Activated CD4-positive, alpha-beta T cell treated with anti-CD3 and anti-CD28 coated beads, Interleukin-2, Interleukin-6, amounts not matched to agents 100 ng/mL and 50 ng/mL, durations not matched to agents 16 hours and 8 hours (primary cell): ENCODE measurements at places on chromosomes 7 and 10.

- DNase-seq = no peak
Observed at GRCh38 chr10:79947787-79948424, 999 bp downstream of the SFTPD start.

GRCh38 chr10:21972584-21972983 is 30.9 kb downstream of the DNAJC1 start:
- no peak for DNase-seq

DNA sequence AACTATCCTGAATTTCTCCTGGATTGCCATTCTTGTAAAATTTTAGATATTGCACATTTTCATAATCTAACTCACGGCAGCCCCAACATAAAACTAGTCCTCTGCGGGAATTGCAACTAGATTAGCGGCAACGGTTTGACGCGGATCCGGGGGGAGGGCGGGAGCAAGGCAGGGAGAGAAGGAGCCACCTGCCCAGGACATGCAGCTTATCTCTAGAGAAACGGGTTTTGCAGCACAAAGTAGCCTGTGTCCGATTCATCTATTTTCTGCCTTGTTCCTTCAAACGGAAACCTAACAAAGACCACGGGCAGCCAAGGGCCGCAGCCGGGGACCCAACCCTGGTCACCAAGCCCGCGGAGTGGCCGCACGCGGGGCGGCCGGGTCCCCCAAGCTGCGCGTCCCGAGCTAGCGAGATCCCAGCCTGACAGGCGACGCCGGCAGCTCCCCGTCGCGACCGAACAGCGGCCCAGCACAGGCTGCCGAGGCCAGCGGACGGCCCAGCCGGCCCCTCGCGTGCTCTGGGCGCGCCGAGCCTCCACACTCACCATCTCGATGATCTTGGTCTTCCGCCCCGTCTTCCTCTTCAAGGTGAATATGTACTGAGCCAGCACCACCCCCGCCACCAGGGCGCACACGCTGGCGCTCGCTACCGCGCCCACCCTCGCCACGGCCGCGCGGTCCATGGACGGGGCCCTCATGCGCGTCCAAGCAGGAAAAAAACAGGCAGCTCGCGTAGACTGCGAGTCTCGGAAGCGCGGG is at the start of gene NT5C3A:
Gene NT5C3A (minus strand): TSS at position 754 of the 759 bp plus-strand sequence. CDS start 71 bp downstream, at position 683.
- DNase-seq = peak; percentile 44

- peak; percentile 43 for DNase-seq
Observed at GRCh38 chr10:86693721-86694369, 25.5 kb downstream of the LDB3 start.

- DNase-seq = peak; percentile 1
Observed at GRCh38 chr7:11748884-11749283, 83.1 kb downstream of the THSD7A start.

DNA sequence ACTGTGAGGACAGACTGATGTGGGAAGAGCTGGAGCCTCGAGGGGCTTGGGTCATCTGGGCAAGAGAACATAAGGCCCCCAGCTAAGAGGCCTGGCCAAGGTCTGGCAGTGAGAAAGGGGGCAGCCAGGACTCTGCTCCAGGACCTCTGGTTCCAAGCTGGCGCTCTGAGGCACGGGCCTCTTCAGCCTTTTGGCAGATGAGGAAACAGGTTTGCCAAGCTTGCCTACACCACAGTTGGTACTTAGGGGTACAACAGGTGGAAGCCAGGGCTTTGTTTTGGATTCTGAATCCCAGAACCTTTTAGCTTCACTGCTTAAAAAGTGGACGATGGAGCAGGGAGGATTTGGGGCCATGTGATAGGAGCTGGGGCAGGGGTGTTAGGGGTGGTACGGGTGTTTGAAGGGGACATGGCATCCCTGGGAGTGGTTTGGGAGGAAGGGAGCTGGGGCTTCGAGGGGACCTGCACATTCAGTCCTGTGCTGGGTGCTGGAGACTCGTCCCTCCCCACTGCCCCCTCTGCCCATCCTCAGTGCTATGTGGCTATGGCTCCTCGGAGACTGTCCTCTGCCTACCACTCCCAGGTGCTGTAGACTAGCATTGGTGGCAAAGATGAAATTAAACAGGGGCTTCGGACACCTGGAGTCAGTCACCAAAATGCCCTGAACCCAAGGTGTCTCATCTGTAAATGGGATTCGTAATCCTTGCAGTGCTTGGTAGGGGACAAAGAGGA is 30.3 kb downstream of the ZNF775 start:
- DNase-seq = no peak

DNA sequence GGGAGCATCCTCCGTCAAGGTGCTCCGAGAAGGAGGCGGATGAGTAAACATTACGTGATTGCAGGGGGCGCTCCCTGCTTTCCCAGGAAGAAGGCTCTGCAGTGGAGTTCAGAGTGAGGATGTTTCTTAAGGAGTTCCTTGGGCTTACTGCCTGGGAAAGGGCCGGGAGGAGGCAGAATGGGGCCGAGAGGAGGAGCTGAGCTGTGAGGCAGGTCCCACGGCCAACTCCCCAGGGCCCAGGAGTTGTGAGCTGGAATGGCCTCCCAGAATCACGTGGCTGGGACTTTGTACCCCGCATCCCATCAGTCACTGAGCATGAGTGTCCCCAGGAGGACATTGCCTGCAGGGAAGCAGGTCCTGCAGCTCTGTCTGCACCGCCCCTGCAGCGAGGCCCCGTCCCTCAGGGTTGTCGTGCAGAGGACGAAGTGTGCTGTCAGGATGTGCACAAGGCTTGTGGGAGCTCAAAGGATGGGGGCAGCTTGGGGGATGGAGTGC is 75.5 kb downstream of the DYNC2I1 start:
- no peak for DNase-seq
